Pons (tissue), 1 donor: ENCODE measurements at places on chromosomes 1 and 21.

DNA sequence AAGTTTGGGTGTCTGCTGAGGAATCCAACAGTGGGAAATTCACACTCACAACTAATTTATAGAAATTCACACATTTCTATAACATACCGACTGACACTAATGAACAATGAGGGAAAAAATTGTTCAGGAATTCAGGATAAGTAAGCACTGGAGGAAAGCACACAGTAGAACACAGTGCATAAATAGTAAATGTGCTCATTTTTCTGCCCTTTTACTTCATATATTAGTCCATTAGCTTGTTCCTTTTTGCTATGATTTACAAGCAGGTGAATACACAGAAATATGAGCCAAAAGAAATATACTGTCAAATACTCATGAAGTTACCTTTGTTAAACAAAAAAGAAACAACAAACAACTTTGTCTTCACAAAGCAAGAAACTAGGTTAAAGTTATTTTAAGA, 11.3 kb downstream of the NRIP1 start:
- DNase-seq: no peak

- no peak for DNase-seq
Measured at GRCh38 chr1:169590932-169591331, 4.7 kb upstream of the F5 start.

DNA sequence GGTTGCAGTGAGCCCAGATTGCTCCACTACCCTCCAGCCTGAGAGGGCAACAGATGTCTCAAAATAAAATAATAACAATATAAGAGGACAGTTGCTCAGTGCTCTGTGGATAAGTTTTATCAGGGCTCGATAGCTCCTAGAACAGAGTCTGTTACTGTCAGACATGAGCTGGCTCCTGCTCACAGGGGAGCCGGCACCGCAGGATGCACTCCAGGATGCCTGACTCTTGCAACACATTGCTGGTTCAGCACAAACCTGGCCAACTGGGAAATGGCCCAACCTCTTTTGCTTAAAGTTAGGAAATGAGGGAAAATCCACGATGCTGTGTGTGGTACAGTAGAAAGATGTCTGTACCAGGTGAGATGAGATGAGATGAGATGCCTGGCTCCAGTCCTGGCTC, 5.8 kb upstream of the CTSE start:
- DNase-seq: no peak

DNA sequence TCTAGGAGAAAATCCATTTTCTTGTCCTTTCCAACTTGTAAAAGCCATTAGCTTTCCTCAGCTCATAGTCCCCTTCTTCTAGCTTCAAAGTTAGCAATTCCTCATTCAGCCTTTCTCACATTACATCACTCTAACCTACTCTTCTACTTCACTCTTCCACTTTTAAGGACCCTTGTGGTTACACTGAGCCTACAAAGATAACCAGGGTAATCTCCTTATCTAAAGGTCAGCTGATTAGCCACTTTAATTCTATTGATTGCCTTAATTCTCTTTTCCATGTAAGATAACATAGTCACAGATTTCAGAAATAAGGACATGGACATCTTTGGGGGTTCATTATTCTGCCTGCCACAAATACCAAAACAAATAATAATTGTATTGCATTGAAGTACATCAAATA, 8.5 kb upstream of the SPATA6 start:
- DNase-seq: no peak

DNA sequence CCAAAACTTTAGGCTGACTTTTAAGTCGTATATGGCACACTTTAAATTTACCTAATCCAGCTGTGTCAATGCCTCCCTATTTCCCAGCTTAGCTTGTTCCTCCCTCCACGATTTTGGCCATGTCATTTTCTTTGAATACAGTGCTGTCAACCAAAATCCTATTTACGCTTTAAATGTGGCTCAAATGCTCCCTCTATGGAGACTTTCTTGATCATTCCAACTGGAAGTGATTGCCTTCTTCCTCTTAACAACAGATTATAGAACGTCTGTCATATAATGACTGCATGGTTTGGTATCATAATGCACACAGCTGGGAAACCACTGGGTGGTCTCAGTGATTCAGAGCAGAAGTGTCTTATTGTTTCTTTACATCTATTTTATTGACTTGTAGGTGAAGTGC, 18.9 kb upstream of the BATF3 start:
- DNase-seq: peak; percentile 38

DNA sequence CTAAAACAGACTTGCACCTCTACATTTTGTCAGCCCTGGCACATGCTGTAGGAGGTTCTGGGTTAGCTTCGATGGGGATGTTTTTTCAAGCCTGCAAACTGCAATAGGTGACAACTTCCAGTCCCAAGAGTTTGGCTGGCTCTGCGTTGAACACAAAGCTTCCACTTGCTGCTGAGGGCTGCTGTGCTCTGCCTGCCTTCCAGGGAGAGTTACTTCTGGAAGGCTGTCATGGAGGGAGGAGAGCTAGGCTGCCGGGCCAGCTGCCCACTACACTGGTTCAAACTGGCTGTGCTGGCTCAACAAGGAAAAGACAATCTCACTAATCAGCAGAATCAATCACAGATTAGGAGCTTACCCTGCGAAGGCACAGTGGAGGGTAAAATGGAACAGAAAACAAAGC, 46.7 kb upstream of the PPP2R5A start:
- DNase-seq: peak; percentile 24
